Naive thymus-derived CD4-positive, alpha-beta T cell (primary cell): ENCODE measurements at places on chromosomes 13 and 19.

DNA sequence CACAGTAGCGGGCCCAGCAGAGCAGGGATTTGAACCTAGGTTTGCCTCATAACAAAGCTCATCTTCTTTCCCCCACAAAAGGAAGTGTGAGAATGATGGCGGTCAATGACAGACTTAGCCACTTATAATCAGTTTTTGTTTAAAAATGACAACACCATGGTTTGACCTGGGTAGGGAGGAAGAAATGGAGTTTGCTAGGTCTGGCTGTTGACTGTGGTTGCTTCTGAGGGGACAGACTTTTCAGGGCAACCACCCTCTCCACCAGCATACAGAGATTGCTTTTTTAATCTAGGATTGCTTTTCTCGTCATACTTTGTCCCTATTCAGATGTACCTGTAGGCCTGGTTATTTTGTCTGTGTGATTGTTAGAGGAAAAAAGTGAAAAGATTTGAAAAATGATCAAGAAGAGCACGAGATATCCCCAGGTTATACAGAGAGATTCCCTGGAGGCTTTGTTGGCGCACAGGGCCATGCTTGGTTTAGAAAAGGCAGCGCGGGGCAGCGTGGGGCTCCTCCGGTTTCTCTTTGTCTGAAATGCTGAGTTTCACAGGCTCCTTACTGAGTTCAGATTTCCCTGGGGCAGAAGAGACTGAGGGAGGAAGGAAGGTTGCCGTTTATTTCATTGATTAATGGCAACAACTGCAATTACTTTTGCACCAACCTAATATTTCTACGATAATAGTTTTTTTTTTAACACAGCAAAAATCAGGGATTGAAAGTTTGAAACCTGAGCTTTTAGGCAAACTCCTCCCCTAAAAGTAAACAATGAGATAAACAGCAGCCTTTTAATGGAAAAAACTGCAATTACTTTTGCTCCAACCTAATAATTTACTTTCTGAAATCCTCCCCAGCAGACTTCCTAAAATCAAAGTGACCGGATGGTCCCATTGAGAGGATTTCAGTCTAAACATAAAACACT, 97.0 kb upstream of the RNF113B start:
- no peak for DNase-seq

- DNase-seq, result no peak
Observed at GRCh38 chr13:36259361-36260137, 38.1 kb downstream of the CCDC169 start.

GRCh38 chr13:59166174-59166573, 997.6 kb downstream of the DIAPH3 start:
- DNase-seq, result no peak

GRCh38 chr19:55352549-55353145, 1.9 kb downstream of the COX6B2 start:
- DNase-seq, result no peak

DNA sequence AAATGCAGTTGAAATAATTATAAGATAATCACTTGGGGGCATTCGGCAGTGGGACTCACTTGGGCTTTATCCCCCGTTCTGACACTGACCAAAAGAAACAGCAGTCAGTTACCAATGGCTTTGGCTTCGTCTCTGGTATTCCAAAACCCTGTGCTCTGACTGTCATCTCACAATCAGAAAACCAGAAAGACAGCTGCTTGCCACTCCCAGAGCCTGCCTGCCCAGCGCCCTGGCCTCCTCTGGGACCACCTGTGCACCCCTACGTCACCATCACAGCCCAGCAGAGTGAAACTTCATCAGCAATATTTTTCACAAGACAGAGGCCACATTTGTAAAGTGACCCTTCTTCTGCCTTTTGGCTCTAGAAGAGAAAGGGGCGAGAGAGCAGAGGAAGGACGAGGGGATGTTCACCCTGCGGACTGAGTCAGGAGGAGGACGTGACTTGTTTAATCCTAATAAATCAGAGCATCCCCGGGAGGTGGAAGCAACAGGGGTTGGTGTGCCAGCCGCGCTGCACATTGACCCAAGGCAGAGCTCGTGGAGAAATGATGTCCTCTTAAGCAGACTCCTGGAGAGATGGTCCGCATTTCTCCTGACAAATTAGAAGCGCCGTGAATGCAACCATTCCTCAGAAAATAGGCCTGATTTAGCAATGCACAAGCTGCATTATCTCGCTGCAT, 397.8 kb upstream of the ZNF507 start:
- DNase-seq, result no peak

DNA sequence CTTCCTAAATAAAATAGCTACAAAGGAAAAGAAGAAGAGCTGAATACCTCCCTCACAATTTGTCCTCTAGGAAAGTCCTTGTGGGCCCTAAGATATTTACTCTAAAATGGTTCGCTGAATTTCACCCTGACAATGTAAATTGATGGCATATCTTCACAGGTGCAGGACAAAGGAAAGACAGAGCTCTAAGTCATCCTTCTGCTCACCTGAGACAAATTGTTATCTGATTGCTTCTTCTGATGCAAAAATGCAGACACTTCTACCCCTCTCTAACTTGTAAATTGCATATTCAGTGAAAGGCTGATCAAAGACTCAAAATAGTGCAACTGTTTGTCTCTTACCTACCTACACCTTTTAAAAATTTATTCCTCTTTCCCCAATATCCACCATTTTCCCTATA, 747.2 kb upstream of the PRR20A start:
- DNase-seq, result no peak

DNA sequence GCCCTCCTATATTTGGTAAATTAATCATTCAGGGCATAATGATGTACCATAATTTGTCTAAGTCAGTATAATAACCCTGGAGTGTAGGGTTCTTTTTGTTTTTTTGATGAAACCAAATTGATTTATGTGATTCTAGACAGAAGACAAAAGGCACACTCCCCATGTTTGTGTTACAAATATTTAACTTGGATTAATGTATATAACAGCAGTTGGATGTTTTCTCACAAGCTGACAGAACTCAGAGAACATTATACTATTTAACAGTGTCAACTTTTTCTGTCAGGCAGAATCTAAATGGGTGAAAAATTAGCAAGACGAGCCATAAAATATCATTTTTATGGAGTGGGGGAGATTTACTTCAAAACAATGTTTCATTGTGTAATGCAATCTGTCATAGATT, 15.2 kb downstream of the CBY2 start:
- no peak for DNase-seq

- no peak for DNase-seq
Observed at GRCh38 chr13:95188128-95188527, 113.1 kb downstream of the ABCC4 start.

- peak; percentile 70 for DNase-seq
Observed at GRCh38 chr13:27362064-27362751, 62.2 kb upstream of the GTF3A start.

DNA sequence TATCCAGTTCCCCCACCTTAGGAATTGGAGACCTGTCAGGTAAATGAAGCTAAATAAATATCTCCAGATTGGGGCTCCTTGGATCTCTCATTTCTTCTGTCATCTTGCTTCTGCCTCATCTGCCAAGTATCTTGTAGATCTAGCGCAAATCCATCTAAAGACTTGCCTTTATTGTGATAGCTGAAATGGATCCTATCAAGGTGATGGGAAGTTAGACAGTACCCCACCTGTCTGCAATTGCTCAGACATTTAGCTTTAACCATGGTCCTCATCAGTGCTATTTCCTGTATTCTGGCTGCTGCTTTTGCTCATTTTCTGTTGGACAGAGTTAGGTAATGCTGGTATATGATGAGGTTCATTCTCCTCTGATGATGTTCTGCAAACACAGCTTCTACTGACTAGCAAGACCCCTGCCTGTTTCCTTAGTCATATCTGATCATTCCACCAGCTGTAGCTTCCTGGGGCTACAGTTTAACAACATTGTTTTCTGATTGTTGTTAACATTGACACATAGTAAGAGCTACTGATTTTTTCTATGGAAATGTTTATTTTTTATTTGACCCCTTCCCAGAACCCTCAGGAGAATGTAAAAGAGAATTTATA, 340.0 kb downstream of the DCT start:
- DNase-seq, result no peak

- no peak for DNase-seq
Observed at GRCh38 chr13:90943946-90944345, 403.5 kb upstream of the MIR17HG start.
